Amniotic epithelial cell (primary cell): ENCODE measurements at places on chromosomes 12 and 14.
A peak's percentile ranks its signal among the peaks of the same experiment; 100 is the strongest.

GRCh38 chr12:39588348-39588747, 31.3 kb downstream of the ABCD2 start:
- no peak for DNase-seq

DNA sequence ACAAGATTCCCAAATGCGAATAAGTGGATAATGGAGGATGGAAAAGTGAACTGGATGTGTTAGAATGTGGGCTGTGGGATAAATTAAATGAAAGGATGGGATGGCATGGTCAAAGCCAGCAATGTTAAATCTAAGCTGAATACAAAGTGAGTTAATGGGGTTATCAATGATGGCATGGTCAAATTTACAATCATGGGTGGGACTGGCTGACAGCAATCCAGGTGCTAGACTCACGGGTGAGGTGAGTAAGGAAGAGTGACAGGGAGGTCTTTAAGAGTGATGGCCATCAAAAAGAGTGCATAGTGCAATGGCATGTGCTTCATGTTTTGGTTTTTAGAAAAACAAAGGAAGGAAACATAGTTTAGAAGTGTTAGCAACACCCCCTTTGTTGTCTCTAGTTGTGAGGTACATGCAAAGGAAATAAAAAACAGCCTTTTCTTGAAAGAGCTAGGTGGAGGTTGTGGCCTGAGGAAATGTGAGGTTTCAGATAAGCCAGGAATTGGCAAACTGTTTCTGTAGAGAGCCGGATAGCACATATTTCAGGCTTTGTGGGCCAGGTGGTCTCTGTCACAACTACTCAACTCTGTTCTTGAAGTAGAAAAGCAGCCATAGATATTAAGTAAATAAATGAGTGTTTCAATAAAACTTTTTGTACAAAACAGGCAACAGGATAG, 328.7 kb downstream of the RPL10L start:
- no peak for DNase-seq

GRCh38 chr12:53577941-53578352, 48.2 kb downstream of the ATF7 start:
- DNase-seq, result no peak

DNA sequence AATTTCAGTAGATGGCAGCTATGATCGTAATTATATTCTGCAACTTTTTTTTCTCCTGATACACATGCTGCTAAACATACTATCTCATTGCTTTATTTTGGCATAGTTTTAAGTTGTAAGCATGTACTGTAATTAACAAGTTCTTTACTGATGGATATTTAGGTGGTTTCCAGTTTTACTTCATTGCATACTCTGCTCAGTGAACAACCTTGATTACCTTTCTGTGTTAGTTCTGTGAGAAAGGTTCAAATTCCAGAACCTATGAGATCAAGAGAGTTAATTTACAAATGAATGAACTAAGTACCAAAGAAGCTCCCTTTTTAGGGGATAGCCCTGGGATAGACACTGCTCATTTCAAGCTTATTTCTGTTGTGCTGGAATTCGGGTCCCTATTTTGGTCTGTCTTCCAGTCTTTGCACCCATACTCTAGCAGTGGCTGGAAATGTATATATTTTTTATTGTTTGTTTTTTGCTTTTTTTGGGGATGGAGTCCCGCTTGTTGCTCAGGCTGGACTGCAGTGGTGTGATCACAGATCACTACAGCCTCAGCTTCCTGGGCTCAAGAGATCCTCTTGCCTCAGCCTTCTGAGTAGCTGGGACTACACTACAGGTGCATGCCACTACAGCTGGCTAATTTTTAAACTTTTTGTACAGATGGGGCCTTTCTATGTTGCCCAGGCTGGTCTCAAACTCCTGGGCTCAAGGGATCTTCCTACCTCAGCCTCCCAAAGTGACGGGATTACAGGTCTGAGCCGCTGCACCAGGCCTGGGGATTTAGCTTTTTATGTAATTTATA, 10.6 kb downstream of the PAPOLA start:
- no peak for DNase-seq

DNA sequence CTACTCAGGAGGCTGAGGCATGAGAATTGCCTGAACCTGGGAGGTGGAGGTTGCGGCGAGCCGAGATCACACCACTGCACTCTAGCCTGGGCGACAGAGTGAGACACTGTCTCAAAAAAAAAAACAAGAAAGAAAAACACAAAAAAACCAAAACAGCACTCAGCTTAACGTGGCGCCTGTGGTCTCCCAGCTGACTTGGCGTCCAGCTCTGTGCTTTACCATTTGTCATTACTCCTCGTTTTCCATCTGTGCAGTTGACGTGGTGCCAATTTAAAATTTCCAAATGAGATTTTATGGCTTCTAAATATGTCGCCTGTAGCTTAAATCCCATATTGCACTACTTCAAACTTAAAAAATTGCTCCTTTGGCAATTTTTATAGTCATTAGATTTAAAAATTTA, 2.0 kb downstream of the MGP start:
- DNase-seq, result no peak

DNA sequence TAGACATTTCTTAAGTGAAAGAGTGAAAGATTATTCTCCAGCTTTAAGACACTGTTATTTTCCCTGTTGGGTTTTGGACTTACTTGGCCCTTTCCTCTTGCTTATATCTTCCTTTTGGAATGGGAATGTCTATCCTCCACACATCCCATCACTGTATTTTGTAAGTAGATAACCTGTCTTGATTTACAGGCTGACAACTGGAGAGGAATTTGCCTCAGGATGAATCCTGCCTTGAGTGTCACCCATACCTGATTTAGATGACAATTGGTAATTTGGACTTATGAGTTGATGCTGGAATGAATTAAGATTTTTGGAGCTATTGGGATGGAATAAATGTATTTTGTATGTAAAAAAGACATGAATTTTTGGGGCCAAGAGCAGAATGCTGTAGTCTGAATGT, 74.2 kb upstream of the KICS2 start:
- no peak for DNase-seq

DNA sequence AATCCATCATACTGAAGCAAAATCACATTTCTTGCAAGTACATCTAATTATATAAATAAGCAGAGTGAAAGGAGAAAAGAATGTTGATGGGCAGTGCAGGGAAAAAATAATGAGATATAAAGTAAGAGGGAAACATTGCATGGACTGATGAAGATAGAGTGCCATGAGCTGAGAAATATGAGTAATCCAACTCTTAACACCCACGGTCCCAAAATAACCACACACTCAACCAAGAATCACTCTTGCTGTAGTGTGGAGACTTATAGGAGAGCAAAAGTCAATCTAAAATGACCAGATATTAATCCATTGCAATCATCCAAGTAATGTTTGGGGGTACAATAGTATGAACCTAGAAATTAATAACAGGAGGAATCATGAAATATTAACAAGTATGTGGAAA, 40.2 kb downstream of the MYF5 start:
- DNase-seq, result no peak

GRCh38 chr12:123519141-123520001, 14.1 kb downstream of the RILPL1 start:
- peak; percentile 81 for DNase-seq

DNA sequence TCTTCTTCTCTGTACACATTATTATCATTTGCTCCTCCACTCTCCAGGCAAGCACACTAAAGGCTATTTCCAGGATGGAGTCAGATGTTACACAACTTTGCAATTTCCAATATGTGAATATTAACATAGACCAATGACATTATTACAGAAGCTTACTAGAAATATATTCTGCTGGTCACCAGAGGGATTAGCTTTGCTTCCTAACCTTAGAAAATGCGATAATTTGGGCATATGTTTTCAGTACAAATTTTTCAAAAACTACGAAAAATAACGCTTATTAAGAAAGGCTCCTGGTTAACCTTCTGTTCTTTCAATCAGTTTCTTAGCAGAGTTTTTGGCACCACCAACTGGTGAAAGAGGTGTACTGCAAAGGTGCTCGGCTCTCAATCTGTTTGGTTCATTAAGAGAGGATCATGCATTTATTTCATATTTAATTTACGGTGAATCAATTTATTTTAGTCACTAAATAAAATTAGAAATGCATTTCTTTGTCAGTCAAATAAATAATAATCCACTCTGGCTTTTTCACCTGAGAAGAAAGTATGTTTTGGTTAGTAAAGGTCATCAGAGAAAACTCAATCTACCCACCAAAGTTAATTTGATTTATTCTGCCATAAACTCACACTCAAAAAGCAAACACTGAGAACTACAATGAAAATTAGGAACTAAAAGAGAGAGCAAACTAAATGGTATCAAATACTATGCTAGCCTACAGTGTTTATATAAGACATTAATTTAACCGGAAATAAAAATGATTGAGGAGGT, 39.2 kb downstream of the EFCAB11 start:
- DNase-seq, result peak; percentile 70

DNA sequence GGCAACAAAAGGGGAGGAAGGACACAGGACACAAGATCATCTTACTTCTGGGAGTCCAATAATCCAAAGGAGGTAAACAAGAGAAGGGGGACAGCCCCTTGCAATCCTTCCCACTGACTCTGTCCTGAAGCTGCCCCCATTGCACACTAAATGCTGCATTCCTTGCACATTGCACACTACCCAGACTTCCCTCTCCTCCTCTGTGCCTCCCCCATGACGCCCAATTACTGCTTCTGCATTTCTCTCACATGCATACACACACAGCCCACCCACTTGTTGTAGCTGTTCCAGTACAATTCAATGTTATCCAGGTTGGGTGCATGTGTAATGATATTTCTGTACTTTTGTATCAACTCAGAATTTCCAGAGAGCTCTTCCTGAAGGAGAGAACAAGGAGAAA, 5.5 kb downstream of the NDRG2 start:
- no peak for DNase-seq

DNA sequence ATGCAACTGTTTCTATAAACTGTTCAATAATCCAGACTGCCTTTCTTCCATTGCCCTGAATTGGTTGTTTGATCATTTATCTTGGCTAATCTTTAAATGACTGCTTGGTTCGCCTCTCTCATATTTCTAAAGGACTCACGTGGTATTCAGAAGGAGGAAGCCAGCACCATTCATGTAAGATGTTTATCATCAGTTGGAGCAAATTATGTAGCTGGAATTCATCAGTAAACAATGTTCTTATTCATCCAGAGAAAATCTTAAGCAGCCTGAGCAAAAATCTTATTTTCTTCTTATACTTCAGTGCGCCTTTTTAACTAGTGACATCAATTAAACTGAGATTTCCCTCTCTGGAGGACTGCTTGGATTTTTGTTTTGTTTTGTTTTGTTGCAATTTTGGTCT, 538.7 kb upstream of the TMEM132C start:
- no peak for DNase-seq

- peak; percentile 57 for DNase-seq
These were observed 970 bp downstream of the CDH24 start for GRCh38 chr14:23056145-23056955.

DNA sequence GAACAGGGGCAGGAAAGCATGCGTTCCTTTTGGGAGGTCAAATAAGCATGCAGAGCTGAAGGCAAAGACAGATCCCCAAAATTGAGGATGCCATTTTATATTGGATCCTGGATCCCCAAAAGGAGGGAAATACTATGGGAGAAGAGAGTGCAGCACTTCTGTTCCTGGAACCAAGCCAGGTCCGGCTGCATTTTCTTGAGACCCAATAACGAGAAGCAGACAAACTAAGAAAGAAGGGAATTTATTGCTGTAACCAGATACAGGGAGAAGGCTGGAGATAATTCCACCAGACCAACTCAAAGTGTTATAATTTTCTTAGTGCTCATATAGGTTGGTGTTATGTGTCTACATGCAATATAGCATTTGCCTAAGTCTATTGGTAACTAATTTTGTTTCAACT, 60.8 kb downstream of the PDE6H start:
- no peak for DNase-seq

DNA sequence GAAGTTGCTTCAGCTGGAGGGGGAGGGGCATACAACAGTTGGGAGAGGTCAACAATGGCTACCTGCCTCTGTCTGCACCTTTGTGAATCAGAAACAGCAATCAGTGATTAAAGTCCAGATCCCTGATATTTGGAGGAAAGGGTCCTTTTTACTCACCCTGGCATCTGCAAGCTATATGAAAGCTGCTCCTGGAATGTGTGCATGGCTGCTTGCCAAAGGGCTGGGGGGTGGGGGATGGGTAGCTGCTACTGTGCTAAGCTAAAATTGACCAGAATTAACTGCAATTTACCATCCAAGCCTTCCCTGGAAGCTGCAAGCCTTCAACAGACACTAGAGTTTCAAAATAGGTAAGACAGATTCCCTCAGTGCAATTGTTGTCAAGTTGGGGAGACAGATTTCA, 13.5 kb upstream of the GTF2A1 start:
- DNase-seq, result peak; percentile 7

DNA sequence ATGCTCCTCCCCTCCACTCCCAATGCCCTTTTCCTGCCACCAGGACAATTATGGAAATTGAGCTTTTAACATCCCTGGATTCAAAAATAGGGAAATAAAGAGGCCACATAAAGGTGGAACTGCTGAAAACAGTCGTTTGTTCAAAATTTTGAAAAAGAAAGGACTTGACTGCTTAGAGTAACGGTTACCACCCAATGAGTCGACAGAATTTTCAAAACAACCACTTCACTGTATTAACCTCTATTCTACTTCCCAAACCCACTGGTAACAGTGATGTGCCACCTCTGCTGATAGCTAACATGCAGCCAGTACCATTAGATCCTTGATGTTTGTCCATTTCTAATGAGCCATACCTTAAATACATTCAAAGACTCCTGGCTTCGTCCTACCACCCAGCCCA, 4.9 kb downstream of the ST8SIA1 start:
- no peak for DNase-seq

GRCh38 chr12:21301-22189, 45.0 kb upstream of the IQSEC3 start:
- DNase-seq, result no peak

- no peak for DNase-seq
These were observed 238.3 kb downstream of the SLC41A2 start for GRCh38 chr12:104719700-104720338.

- DNase-seq, result no peak
These were observed 153.9 kb downstream of the RAD51B start for GRCh38 chr14:67973436-67973835.

DNA sequence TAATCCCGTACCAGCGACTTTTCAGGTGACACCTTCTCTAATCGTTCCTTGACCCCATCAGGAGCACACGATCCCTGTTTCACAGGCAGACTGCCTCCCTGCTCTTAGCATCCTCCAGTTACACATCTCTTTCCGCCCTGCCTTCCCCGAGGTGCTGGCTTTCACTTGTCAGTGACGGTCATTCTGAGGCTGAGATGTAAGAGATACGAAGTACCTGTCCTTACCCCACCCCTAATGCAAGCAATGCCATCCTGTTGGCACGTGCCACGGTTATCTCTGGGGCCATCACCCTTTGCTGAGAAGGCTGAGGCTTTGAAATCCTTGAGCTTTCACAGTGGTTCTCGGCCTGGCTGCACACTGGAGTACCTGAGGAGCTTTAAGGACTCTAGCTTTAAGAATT, 24.4 kb downstream of the B4GALNT3 start:
- no peak for DNase-seq

- DNase-seq, result no peak
These were observed 43.5 kb downstream of the FLRT2 start for GRCh38 chr14:85573406-85573805.

DNA sequence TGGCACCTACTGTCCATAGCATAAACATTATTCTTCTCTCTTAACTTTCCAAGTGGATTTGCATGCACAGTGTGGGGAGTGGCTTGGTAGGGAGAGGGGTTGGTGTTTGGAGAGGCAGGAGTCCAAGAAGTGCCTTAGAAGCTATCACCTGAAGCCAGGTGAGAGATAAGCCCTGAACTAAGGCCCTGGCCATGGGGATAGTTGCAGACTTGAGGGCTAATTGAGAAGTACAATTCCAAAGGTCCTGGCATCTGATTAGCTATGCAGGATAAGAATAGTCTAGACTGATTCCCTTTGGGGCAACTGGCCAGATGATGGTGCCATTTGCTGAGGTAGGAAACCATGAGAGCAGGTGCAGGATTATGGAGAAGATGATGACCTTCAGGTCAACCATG, 2.0 kb upstream of the PCK2 start:
- no peak for DNase-seq

GRCh38 chr12:19688532-19688931, 249.2 kb downstream of the AEBP2 start:
- no peak for DNase-seq
